ENCODE measurements at places on chromosomes 5 and 9.

DNA sequence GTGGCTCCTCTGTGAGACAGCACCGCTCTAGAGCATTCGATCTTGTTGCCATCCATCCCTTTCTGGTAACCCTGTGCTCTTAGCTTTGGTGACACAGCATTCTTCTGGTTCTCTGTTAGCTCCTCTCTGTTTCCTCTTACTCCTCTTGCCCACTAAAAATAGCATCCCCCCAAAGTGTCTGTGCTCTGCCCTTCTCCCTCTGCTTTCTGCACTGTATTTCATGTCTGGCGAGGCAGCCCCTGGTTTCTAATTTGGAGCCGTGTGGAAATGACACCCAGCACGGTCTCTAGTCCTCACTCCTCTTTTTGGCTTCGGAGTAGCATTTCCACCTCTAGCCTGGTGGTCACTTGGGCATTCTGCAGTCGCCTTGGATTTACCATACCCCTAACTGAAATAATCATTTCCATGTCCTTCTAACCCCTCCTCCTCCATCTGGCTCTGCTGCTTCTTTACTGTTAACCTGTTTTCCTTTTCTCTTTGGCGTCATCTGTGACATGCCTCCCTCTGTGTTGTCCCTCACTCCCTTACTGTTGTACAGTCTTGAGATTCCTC is 23.8 kb downstream of the NPR3 start:
- no peak for DNase-seq

DNA sequence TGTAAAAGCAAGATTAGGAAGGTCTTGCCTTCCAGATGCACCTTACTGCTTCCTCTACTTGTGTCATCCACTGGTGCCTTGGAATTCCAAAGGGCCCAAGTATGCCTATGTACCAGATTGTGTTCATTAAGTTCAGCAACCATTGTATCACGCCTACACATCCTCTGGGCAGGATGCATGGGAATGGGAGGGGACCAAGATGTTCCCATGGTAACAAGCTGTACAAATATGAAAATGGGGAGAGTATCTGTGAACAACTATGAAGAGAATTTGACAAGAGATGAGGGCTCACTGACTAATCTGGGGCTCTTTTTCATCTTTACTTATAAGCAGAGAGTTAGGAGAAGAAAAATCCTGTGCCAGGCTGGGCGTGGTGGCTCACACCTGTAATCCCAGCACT is 137.8 kb upstream of the MAP1B start:
- no peak for DNase-seq

DNA sequence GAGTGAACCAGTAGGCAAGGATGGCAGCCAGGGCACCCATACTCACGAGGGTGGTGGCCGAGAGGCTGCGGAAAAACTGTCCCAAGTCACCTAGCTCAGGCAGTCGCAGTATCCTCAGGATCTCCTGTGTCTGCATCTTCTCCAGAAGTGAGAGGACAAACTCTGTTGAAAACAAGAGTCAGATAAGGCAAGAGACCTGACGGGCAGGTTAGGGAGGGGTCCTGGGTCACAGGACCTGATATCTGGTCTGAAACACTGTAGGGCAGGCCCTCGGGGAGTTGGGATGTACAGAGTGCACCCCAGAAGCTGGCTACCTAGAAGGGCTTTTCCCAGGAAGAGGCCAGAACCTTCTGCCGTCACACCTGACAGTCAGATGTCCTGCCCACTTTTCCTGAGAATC is 17.4 kb downstream of the ACSL6 start:
- no peak for DNase-seq

- DNase-seq: no peak
Observed at GRCh38 chr5:64188776-64189175, 23.1 kb downstream of the RNF180 start.

DNA sequence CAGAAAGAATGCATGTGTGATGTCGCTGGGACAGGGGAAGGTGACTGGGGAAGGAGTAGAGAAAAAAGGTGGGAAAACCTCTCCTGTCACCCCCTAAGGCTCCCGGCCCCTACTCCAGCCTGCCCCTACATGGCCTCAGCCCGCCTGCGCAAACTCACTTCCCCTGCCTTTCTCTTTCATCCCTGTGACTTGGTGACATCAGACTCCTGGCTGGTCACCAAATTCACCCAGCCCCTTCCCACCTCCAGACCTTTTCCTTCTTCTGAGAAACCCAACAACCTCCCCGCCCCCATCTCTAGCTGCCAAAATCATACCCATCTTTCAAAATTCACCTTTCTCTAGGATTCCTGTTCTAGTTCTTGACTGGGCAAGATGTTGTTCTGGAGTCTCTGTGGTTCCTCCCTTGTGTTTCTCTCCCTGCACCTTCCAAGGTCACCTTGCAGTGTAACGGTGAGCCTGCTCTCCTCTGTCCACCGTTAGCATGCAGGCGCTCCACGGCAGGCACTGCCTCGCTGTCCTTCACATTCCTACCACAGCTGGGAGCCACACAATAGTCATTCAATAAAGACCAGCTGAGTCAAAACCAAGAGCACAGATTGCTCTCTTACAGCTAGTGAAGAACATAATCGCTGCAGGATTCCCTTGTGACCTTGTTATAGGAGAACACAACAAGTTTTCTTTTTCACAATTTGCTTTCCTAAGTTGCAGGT is 134.5 kb downstream of the FANCC start:
- no peak for DNase-seq

DNA sequence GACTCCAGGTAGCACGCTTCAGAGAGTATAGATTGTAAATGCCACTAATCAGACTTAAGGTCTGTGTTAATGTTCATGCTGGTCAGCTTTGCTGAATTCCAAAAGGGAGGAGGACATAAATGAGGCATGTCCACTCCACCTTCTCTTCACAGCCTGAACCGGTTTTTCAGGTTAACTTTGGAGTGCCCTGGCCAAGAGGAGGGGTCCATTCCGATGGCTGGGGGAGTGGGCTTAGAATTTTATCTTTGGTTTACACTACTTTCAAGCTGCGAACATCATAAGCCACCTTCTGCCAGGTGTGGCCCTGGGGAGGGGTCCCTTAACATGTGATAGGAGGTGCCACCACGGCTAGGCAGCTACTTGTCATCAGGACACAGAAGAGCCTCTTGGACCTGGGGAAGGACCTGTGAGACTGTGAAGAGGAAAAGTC is 24.2 kb downstream of the ABO start:
- DNase-seq: no peak

DNA sequence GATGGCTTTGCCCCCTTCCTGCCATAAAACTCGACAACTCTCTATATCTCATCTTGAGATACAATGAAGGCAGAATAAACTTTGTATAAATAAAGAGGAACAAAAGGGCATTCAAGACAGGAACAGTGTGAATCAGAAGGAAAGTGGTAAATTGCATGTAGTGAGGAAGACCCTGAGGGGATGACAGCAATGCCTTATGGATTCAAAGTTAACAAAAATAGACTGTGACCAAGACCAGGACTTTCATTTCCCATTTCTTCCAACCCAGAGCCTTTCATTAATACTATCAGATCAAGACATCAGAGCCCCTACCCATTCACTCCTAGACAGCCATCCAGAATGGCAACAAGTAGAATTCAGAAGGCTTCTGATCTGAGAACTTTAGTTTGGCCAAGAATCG is 46.4 kb upstream of the ZNF462 start:
- DNase-seq: no peak

DNA sequence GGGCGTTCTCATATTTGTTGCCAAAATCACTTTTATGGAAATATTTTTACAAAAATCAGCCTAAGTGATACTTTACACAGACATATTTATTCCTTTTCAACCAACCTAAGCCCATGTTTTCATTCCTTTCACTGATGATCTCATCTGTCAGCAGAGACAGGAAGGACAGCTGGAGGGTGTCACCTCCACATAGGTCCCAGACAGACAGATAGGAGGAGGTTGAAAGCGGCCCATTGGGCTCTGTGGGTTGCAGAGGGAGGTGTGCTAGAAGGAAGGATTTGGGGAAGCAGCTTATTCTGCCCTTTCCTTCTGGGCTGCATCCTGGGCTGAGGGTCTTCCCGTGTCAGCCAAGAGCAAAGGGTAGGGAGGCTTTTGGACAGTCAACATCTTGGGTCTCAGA is 26.0 kb upstream of the SEMA4D start:
- peak; percentile 69 for DNase-seq

GRCh38 chr5:95718738-95719137 is 12.4 kb upstream of the RHOBTB3 start:
- DNase-seq: no peak

DNA sequence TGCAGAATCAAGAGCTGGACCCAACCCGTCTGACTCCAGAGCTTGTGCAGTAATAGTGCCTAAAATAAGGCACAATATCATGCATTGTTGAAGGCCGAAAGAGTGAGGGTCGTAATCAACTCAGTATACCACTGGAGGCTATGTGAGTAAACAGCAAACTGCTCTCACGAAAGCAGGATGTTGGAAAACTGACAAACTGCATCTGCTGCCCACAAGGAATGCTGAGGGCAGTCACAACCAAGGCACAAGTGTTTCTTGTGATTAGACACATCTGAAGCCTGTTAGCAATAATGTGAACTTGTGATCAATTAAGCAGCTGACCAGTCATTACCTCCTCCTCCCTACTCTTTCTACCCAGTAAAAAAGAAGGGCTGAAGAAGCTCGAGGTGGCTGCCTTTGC is 48.8 kb downstream of the TRPM3 start:
- no peak for DNase-seq

- no peak for DNase-seq
Observed at GRCh38 chr9:132054024-132054423, 25.6 kb downstream of the MED27 start.

DNA sequence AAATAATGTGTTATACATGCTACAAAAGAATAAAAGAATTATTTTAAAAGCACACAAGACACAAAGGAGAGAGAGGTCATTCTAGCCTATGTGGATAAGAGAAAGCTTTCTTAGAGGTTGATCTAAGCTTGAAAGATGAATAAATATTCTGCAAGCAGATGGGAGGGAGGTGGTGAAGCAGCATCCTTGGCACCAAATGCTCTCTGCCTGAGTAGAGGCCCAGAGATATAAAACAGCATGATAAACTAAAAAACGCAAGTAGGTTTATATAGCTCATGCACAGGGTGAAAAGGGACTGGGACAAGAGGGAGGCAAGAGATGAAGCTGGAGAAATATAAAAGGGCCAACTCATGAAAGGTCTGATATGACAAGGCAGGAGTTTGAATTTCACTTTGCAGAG is 283.2 kb upstream of the POU5F2 start:
- no peak for DNase-seq

DNA sequence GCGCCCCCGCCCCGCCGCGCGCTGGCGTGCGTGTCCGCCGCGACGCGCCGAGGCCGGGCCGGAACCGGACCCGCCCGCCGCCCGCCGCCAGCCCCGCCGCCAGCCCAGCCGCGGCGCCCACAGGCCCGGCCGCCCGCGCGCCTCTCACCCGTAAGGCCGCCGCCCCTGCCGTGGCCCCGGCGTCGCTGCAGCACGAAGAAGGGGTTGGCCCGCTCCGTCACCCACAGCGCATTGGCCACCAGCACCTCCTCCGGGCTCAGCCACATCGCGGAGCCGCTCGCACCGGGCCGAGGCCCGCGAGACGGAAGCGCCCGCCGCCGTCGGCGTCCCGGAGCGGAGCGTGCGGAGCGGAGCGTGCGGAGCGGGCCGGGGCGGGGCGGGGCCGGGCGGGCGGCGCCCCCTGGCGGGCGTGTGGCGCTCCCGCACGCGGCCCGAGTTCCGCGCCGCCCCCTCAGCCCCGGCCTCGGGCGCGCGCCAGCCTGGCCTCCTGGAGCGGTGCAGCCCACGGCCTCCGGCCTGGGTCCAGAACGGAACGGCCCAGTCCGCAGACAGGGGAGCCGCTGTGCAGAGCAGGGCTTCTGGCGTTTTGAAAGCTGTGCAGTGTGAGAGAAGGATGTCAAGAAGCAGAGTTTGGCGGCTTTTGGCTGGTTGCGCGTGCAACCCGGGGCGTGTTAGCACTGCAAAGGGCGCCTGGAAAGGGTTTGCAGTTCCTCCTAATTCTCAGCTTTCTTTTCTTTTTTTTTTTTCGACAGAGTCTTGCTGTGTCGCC is at the start of gene TBC1D9B:
Gene TBC1D9B, minus strand, starts transcription at position 342 of the 769 bp plus-strand sequence. Its CDS starts 76 bp downstream, at position 266.
- DNase-seq: peak; percentile 57

DNA sequence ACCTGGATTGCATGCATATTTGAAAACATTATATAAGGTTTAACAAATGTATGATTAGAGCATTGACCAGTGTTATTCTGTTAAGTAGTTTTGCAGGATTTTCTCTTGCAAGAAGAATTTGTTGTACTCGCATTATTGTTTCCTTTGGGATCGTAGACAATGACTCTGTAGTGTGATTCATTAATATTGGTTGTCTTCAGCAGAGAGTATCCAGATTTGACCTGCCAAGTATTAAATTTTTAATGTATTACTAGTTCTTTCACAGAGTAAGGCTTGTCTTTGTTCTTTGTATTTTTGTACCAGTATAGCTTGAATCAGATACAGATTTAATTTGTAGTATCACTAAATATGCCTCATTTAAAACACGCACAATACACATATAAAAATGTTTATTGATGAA is 155.0 kb downstream of the PBX3 start:
- no peak for DNase-seq

GRCh38 chr9:114448706-114449105 is 56.6 kb downstream of the WHRN start:
- DNase-seq: no peak

GRCh38 chr5:169160405-169160901 is 140.5 kb downstream of the SLIT3 start:
- no peak for DNase-seq

- no peak for DNase-seq
Observed at GRCh38 chr9:137738703-137739102, 119.9 kb downstream of the EHMT1 start.

DNA sequence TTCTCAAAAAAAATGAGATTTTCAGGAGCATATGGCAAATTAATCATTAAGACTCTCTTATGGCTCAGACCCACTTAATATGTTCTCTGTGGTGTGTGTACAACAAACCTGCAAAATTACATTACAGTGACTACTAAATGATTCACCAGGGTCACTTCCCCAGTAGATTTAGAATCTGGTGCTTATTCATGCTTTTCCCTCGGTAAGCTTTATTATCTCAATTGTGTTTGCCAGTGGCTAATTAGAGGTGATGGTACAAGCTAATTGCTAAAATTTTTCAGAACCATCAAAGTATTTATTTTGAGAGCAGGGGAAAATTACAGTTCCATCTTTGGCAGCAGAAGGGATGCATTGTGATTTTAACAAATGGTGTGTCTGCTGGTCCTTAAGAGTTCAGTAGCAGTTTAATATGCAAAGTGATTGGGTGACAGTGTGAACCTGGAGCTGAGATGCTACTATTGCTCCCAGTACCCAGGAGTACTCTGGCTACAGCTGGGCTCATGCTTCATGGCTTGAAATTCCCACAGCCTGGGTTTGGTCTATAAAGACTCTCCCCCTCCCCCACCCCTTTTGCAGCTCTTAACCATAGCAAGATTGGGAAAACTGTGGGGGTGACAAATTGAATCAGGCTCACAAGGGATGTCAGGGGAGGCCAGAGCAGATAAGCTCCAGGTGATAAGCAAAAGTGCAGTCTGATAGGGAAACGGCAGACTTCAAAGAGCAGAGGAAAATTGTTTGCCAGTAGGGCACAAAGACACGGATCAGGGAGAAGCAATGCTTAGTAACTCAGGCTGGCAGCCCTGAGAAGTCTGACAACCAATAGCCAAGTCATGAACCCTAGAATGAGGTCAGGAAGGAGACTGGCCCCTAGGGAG is 92.8 kb upstream of the RAD23B start:
- DNase-seq: no peak
